SJCRH30 (cell line): ENCODE measurements at places on chromosomes 7 and 10. TPM values are rescaled to one million over a fixed set of nuclear protein-coding genes. Genes with fewer than 3 reads are reported as not detected.

- DNase-seq, result no peak
Observed at GRCh38 chr10:101569323-101569621, 18.8 kb downstream of the POLL start.

- DNase-seq, result peak; percentile 34
Observed at GRCh38 chr7:47335557-47336471, 246.1 kb downstream of the TNS3 start.

GRCh38 chr7:138460176-138460648 lies at the start of gene TRIM24:
TRIM24 (plus strand) TSS chr7:138460259; CDS start chr7:138460549, 290 bp downstream.
- no peak for DNase-seq

- no peak for DNase-seq
Observed at GRCh38 chr7:70681469-70682350, 450.2 kb upstream of the GALNT17 start.

DNA sequence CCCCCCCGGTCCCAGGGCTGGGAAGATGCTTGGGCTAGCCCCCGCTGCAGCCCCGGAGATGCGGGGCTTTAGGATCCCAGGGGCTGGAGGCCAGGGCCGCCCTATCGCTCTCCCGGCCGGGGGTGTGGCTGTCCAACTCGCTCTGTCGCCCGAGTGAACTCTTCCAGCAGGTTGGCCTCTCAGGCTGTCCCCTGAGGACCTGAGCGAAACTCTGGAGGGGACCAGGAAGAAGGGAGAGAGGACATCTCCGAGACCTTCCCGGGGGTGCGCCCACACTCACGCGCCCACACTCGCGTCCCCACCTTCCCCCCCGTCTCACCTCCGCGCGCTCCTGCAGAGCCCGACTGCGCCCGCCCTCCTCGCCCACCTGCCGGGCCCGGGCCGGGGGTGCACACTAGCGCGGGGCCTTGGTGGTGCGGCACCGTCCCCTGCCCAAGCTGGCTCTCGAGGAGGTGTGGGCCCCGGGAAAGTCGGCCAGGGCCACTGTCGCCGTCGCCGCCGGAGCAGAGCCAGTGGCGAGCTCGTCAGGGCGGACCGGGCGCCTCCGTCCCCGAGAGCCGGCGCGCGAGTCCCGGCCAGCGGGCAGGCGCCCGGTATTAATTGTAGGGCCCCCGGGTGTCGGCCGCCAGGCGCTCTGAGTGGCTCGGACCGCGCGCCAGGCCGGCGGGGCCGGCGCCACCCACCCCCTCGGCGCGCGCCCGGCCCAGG lies 101.7 kb upstream of the SVIL start:
- DNase-seq, result peak; percentile 48

DNA sequence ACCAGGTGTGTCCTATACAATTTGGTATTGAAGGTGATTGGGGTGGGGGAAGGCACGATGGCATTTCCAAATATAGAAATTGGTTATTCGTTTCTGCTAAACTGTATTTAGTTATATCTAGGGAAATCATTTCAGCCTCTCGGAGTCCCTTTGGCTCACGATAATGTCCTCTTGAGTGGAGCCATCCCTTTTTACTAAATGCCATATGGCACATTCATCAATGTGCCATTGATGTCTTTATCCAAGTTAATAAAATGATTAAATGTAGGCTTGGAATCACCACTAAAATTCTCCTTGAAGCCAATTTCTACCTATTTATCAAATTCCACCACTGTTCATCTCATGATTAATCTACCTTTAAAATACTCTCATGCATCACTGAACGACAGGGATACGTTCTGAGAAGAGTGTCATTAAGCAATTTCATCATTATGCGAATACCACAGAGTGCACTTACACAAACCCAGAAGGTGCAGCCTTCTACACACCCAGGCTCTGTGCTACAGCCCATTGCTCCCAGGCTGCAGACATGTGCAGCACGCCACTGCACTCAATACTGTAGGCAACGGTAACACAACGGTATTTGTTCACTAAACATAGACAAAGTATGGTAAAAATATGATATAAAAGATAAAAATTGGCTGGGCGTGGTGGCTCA lies 219.2 kb upstream of the C7orf33 start:
- DNase-seq, result no peak

DNA sequence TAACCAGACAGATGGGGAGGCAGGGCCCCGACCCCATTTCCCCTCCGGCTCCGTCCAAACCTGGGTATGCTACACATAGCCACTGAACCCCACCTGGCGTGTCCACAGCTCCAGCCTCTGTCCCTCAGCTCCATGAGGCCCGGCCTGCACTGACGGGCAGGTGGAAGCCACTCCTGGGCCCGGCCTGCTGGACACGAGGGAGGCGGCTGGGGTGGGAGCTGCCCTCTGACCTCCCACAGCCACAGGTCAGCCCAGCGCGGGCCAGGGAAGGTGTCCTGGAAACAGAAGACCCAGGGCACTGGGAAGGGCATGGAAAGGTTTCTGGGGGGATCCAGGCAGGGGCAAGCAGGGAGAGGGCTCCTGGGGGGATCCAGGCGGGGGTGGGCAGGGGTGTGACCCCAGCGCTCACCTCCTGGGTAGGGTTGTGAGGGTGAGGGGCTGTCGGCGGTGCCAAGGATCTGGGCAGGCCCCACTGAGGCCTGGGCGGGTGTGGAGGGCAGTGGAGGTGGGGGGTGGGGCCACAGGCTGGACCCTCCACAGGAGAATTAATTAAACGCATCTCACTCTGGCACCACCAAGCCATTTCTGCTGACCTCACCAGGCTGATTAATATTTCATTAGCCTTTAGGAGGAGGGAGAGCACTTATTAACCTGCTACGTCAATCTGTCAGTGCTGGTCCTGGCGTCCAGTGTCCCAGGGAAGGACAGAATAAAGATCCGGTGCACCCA lies 108.9 kb downstream of the UNCX start:
- no peak for DNase-seq

GRCh38 chr7:155437836-155438235 lies 20.1 kb upstream of the EN2 start:
- DNase-seq, result no peak

- DNase-seq, result no peak
Observed at GRCh38 chr7:98175260-98175940, 35.8 kb upstream of the BHLHA15 start.

GRCh38 chr10:73585327-73585726 lies 5.8 kb downstream of the USP54 start:
- DNase-seq, result no peak

- DNase-seq, result no peak
Observed at GRCh38 chr10:101666083-101666482, 28.9 kb downstream of the FBXW4 start.

GRCh38 chr10:24603333-24603732 lies 120.4 kb downstream of the ARHGAP21 start:
- no peak for DNase-seq

DNA sequence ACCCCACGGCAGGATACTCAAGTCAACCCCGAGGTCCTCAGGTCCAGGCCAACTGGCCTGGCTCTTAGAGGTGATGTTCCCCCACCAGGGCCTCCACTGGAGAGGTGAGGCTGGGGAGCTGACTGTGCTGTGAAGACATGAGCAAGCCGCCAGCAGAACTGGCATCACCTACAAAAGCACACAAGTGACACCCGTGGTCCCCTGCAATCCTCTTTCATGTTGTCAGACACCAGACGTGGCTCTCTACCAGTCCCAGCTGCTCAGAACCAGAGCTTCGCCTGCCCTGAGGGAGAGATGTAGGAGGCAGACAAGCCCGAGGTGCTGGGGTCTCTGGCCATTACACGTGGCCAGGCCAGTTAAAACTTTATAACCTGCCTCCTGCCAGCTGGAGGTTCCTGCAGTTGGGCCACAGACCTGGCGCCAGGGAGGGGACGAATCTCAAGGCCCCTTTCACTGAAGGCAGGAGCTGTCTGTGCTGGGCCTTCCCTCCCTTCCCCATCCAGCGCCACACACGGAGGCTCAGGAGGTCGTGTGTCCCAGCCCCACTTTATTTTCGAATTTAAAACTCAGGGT lies 2.2 kb downstream of the COMTD1 start:
- DNase-seq, result no peak

DNA sequence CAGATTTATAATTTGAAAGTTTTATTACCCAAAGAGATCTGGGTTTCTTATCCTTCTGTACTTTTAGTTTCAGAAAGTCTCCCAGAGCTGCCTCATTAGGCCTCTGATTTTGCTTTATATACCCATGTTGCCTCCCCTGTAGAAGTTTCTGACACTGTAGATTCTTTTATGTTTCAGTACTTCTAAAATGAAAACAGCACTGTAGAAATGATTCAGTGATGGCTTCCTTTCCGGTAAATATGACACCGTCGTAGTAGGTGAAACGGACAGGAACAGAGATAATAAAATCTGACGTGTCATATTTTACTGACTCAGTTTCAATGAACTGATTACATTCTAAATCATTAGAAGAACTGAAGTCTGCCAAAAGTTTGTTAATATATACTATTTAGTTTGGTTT lies 272.7 kb downstream of the TWIST1 start:
- no peak for DNase-seq

- no peak for DNase-seq
Observed at GRCh38 chr7:115135769-115136410, 214.0 kb downstream of the MDFIC start.

DNA sequence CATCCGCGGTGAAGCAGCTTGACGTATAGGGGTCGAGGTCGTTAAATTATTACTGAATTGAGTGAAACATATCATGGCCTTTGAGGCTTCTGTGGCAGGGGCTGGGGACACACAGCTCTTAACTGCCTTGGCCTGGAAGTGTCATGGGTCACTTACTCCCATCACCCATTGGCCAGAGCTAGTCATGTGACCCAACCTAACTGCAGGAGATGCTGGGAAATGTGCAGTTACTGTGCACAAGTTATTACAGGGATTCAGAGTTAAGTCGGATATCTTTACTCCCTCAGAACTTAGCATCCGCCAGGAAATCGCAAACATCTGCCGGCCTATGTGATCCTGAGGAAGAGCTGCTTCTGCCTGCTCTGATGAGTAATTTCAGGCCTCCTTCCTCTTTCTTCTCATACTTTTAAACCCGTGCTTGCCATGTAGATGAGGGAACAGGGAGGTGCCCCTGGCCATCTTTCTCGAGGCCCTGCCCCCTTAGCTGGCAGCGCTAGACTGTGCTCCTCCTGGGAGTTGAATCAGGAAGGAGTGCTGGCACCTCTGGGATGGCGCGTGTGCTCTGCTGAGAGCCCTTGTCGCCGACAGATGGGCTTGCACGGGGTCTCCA lies 203.6 kb downstream of the TCF7L2 start:
- no peak for DNase-seq

GRCh38 chr10:37856881-37857286 lies 526 bp downstream of the ZNF248 start:
- DNase-seq, result no peak

Gene ITIH5
- 0.65 and 0.66 TPM in 2 replicates for total RNA-seq

Gene FRMPD2
- total RNA-seq, result not detected in 2 replicates

Gene IKZF1
- not detected in 2 replicates for total RNA-seq

Gene TMEM184A
- not detected in 2 replicates for total RNA-seq

Gene FOXP2
- 52.5 and 52.7 TPM in 2 replicates for total RNA-seq

Gene NPFFR1
- total RNA-seq, result not detected in 2 replicates

Gene STK31
- total RNA-seq, result 0.08 TPM in 1 of 2 replicates, not detected in the other

Gene PRF1
- total RNA-seq, result not detected in 2 replicates

Gene ADCY1
- not detected in 2 replicates for total RNA-seq
